NCI-H1930 (cell line): ENCODE measurements at places on chromosomes 4 and X.
A peak's percentile ranks its signal among the peaks of the same experiment; 100 is the strongest.

GRCh38 chr4:181541396-181541795 lies 701.8 kb upstream of the TENM3 start:
- no peak for DNase-seq

- DNase-seq, result peak; percentile 82
Measured at GRCh38 chrX:141903400-141904155, at the start of gene MAGEC1. TSS of gene MAGEC1 (plus strand) at chrX:141903894. CDS start at chrX:141905073, 1,179 bp downstream.

DNA sequence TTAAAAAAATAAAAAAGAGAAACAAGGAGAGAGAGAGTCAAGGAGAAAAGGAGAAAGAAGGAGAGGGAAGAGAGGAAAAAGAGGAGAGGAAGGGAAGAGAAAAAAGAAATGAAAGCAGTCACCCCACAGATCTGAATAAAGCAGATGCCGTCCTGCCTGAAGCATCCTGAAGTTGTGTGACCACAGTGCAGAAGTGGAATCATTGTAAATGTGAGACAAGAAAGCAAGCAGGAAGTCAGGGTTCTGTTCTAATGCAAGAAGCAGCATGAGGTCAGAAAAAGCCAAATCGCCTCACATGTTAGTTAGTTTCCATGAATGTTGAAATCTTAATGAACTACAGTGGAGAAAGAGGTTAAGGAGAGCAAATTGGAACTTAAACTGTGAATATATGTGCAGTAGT lies 692.5 kb downstream of the CENPC start:
- no peak for DNase-seq

- no peak for DNase-seq
Measured at GRCh38 chr4:129218360-129218759, 122.4 kb downstream of the C4orf33 start.

GRCh38 chr4:183430317-183430993 lies 14.0 kb upstream of the CDKN2AIP start:
- DNase-seq, result no peak

GRCh38 chrX:9205599-9206223 lies 171.8 kb upstream of the FAM9B start:
- no peak for DNase-seq

GRCh38 chr4:139943277-139943676 lies 210.7 kb downstream of the MAML3 start:
- no peak for DNase-seq

DNA sequence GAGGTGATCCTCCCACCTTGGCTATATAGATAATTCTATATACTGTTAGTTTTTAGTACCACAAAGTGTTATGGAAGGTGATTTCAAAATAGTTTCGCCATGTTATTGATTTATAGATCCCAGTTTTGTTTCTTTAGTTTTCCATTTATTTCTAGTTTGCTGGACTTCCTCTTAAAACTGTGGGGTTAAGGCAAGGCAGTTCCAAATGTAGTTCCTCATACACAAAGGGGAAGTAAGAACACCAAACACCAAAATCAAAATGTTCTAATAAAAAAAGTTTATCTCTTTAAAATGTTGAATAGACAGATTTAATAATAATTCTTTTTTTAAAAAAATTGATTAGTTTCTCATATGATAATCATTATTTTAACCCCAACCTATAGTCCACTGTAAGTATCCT lies 6.8 kb upstream of the CISD2 start:
- no peak for DNase-seq
